ENCODE measurements at places on chromosomes 4 and X.

- DNase-seq, result no peak
- H3K27ac ChIP-seq, result no peak overlapping the region
- no peaks in the 10 kb centered on the region for H3K4me1 ChIP-seq
- no peaks in the 10 kb centered on the region for H3K27me3 ChIP-seq
These were observed 292.2 kb downstream of the ZIC3 start for GRCh38 chrX:137858106-137858505.

DNA sequence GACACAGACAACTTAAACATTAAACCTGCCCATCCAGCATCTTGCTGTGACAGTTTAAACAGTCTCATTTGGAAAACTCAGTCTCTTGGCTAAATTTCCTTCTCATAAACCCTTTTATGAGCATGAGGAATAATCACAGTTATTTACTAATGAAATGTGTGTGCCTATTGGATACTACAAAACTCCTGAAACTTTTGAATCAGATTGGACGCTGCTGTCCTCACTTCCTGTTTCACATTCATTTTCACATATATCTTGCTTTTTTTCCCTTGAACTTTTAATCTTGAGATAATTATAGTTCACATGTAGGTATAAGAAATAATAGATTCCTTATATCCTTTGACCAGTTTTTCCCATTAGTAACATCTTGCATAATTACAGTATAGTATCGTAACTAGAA is 111.7 kb downstream of the CDKL5 start:
- H3K27ac ChIP-seq, result no peak overlapping the region
- H3K4me1 ChIP-seq, result no peaks in the 10 kb centered on the region
- DNase-seq, result no peak

DNA sequence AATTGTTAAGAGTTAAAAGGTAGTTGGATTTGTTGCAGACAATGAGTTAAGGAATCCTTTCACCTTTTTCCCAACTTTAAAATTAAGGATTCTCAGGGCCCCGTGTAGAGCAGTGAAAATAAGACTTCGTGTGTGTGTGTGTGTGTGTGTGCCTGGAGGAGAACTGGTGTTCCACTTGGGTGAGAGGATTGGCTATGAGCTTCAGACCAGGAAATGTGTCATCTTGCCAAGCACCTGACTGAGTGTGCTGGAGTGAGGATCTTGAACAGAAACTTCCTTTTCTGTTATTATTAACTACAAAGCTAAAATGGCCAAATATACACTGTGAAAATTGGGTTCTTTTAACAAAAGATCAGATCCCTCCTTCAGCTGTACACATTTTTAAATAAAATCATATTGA is 113.1 kb upstream of the VCX2 start:
- no peak overlapping the region for H3K4me3 ChIP-seq
- H3K27me3 ChIP-seq, result no peaks in the 10 kb centered on the region
- DNase-seq, result no peak

- H3K27ac ChIP-seq, result no peak overlapping the region
- DNase-seq, result no peak
- no peak overlapping the region for H3K4me3 ChIP-seq
- no peaks in the 10 kb centered on the region for H3K4me1 ChIP-seq
- no peaks in the 10 kb centered on the region for H3K36me3 ChIP-seq
These were observed 30.7 kb downstream of the TAF7L start for GRCh38 chrX:101260435-101260834.

- H3K4me1 ChIP-seq, result no peaks in the 10 kb centered on the region
- H3K4me3 ChIP-seq, result peak overlapping the region; percentile 82
- no peaks in the 10 kb centered on the region for H3K36me3 ChIP-seq
- no peaks in the 10 kb centered on the region for H3K27me3 ChIP-seq
These were observed 3.3 kb upstream of the PDGFRA start for GRCh38 chr4:54225598-54226403.

DNA sequence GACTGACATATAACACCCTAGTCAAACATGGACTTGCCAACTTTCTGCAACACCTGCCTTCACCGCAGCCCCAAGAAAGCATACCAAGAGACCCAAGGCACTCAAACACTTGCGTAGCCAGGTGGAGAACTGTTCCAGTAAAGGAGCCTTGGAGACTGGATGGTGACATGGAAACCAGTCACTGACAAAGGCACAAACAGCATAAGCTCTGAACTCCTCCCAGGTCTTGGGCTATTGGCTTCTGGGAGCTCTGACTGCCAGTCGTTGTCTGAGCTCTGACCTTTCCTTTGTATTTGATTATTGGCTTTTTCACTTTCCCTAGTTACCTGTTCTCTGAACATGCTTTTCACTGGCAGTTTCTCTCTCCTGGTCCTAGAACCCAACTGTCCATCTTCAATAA is 38.3 kb downstream of the ARAP2 start:
- H3K36me3 ChIP-seq, result no peaks in the 10 kb centered on the region
- no peak for DNase-seq
- no peaks in the 10 kb centered on the region for H3K4me1 ChIP-seq
- no peaks in the 10 kb centered on the region for H3K27me3 ChIP-seq
